ENCODE measurements at places on chromosomes 3 and 15. TPM values are rescaled to one million over a fixed set of nuclear protein-coding genes. Genes with fewer than 3 reads are reported as not detected.

WNT7A gene
- not detected for total RNA-seq

RASL12 gene
- total RNA-seq = 0.67 TPM

PAK6 gene
- total RNA-seq = 6.3 TPM

DGKG gene
- total RNA-seq = 0.46 TPM

DNASE1L3 gene
- total RNA-seq = not detected

TMEM44 gene
- 70.1 TPM for total RNA-seq

DNA sequence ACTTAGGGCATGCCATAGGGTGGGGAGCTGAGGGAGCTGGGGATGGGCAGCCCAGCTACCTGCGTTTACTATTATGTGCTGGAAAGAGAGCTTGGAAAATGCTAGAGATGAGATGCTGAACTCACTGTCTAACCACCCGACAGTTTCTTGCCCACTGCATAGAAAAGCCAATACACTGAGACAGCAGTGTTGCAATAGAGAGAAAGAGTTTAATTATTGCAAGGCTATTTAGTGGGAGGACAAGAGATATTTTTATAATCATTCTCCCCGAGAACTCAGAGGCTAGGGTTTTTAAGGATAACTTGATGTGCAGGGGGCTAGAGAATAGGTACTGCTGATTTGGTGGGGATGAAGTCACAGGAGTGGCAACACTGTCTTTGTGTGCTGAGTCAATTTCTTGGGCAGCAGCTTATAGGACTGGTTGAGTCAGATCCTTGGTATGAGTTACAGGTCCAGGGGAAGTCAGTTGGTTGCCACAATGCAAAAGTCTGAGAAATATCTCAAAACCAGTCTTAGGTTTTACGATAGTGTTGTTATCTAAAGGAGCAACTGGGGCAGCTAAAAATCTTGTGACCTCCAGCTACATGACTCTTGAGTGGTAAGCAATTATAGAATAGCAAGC is 205.9 kb downstream of the GABRG3 start:
- no peak overlapping the region for H3K27ac ChIP-seq
- H3K4me3 ChIP-seq = no peak overlapping the region
- no peaks in the 10 kb centered on the region for H3K27me3 ChIP-seq
- no peak for DNase-seq
- H3K4me1 ChIP-seq = no peaks in the 10 kb centered on the region
- H3K36me3 ChIP-seq = no peaks in the 10 kb centered on the region

- no peak for DNase-seq
- H3K4me1 ChIP-seq = no peaks in the 10 kb centered on the region
- no peak overlapping the region for H3K4me3 ChIP-seq
- no peak overlapping the region for H3K27ac ChIP-seq
- H3K36me3 ChIP-seq = no peaks in the 10 kb centered on the region
Measured at GRCh38 chr3:94311651-94312050, 248.8 kb downstream of the NSUN3 start.

DNA sequence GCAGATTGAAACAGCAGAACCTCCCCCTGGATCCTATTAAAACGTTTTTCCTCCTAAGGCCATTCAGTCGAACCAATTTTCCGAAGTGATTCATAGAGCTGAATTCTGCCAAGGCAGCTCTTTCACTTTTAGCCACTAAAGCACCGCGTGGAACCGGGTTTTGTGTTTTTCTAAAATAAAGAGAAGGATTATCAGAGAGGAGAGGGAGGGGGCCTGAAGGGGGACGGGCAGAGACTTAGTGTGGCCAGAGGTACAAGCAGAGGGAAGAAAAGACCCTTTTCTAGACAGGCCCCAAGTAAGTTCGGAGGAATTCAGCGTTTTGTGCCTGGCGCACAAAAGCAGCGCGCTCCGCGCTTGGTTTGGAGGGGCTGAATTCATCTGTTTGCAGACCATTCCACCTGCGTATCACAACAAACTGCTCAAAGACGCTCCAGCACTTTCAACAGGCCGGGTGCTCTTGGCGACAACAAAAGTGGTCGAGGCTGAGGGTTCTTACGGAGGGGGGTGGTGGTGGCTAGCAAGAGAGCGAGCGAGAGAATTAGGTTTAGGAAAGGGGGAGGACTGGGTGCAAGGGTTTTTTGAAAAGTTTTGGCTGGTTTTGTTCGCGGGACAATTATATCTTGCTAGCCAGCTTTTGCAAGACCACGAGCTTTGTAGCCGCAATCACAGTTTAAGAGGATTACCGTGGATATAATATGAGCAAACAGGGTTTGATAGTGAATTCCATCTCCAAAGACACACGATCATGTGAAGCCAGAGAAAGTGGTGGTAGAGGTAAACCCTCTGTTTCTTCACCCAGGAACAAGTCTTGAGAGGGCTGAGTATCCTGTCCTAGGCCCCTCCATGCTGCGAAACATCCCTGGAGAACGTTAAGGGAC is 1.2 kb upstream of the FEZF2 start:
- H3K36me3 ChIP-seq = no peaks in the 10 kb centered on the region
- H3K27ac ChIP-seq = no peak overlapping the region
- peaks cover 6% of the 10 kb centered on the region for H3K27me3 ChIP-seq
- no peak for DNase-seq
- H3K4me1 ChIP-seq = peaks cover 3% of the 10 kb centered on the region
- H3K4me3 ChIP-seq = no peak overlapping the region

- H3K4me3 ChIP-seq = no peak overlapping the region
- H3K36me3 ChIP-seq = peaks cover 28% of the 10 kb centered on the region
- no peaks in the 10 kb centered on the region for H3K4me1 ChIP-seq
- H3K27ac ChIP-seq = no peak overlapping the region
Measured at GRCh38 chr15:79322306-79322705, 11.4 kb downstream of the TMED3 start.

GRCh38 chr3:143445118-143445517 is 325.5 kb downstream of the CHST2 start:
- no peak overlapping the region for H3K4me3 ChIP-seq
- H3K36me3 ChIP-seq = no peaks in the 10 kb centered on the region
- no peak overlapping the region for H3K27ac ChIP-seq
- no peak for DNase-seq
- H3K4me1 ChIP-seq = no peaks in the 10 kb centered on the region

GRCh38 chr15:28993051-28993719 is 107.4 kb downstream of the APBA2 start:
- no peak overlapping the region for H3K4me3 ChIP-seq
- no peak overlapping the region for H3K27ac ChIP-seq
- no peaks in the 10 kb centered on the region for H3K36me3 ChIP-seq
- DNase-seq = no peak
- no peaks in the 10 kb centered on the region for H3K4me1 ChIP-seq

DNA sequence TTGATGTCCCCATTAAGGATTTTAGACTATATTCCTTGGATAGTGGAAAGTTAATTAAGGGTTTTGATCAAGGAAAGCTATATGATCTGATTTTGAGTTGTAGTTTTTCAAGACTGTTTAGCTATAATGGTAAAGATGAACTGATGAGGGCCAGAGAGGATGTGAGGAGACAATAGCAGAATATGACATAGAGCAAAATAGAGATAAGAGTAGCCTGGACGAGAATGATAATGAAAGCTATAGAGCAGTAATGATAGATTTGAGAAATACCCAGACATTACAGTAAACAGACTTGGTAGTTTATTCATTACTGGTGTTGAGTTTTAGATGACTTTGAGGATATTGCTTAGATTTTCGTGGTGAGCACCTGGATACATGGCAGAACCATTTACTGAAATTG is 3.8 kb downstream of the SUCNR1 start:
- H3K4me1 ChIP-seq = no peaks in the 10 kb centered on the region
- H3K27ac ChIP-seq = no peak overlapping the region
- no peaks in the 10 kb centered on the region for H3K27me3 ChIP-seq
- H3K36me3 ChIP-seq = no peaks in the 10 kb centered on the region
- no peak for DNase-seq

GRCh38 chr3:150094150-150094933 is 123.6 kb upstream of the PFN2 start:
- no peaks in the 10 kb centered on the region for H3K27me3 ChIP-seq
- H3K27ac ChIP-seq = no peak overlapping the region
- DNase-seq = no peak
- no peaks in the 10 kb centered on the region for H3K36me3 ChIP-seq
- no peak overlapping the region for H3K4me3 ChIP-seq

- H3K27ac ChIP-seq = no peak overlapping the region
- no peak for DNase-seq
- H3K4me3 ChIP-seq = no peak overlapping the region
- no peaks in the 10 kb centered on the region for H3K36me3 ChIP-seq
- H3K27me3 ChIP-seq = peaks cover 26% of the 10 kb centered on the region
Measured at GRCh38 chr15:68844856-68845550, 24.3 kb upstream of the ANP32A start.

DNA sequence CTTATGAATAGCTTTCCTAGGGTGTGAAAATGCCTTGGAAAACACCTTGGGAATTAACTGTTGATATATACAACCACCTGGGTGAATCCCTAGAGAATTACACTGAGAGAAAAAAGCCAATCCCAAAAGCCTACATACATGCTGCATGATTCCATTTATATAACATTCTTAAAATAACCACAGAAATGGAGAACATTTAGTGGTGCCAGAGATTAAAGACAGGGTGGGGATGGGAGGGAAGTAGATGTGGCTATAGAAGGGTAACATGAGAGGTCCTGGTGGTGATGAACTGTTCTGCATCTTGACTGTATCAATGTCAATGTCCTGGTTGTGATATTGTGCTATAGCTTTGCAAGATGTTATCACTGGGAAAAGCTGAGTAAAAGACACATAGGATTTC is 291.0 kb downstream of the CLSTN2 start:
- H3K4me3 ChIP-seq = no peak overlapping the region
- no peaks in the 10 kb centered on the region for H3K4me1 ChIP-seq
- no peaks in the 10 kb centered on the region for H3K27me3 ChIP-seq
- no peak overlapping the region for H3K27ac ChIP-seq
- H3K36me3 ChIP-seq = no peaks in the 10 kb centered on the region

GRCh38 chr3:128278130-128278529 is 124.8 kb downstream of the EEFSEC start:
- no peaks in the 10 kb centered on the region for H3K27me3 ChIP-seq
- no peak overlapping the region for H3K27ac ChIP-seq
- H3K36me3 ChIP-seq = no peaks in the 10 kb centered on the region
- H3K4me3 ChIP-seq = no peak overlapping the region
- no peak for DNase-seq
- peaks cover 4% of the 10 kb centered on the region for H3K4me1 ChIP-seq

- H3K4me1 ChIP-seq = no peaks in the 10 kb centered on the region
- no peak for DNase-seq
- H3K27me3 ChIP-seq = no peaks in the 10 kb centered on the region
- no peaks in the 10 kb centered on the region for H3K36me3 ChIP-seq
- H3K4me3 ChIP-seq = no peak overlapping the region
Measured at GRCh38 chr3:30098653-30099455, 507.5 kb upstream of the TGFBR2 start.

DNA sequence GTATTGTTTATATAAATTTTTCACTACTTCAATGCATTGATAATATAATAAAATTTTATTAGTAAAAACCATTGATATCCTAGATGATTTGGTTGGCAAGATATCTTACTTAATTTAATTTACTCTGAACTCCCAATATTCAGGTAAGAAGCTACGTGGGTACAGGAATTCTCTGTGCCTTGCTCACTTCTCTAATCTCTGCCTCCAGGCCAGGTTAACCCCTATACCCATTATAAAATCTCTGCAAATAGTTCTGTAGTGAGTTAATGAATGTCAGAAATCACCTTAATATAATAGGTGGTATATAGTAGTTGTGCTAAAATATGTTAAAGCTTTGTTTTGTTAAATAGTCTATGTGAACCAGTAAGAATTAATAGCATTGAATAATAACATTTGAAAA is 465.2 kb downstream of the NLGN1 start:
- no peaks in the 10 kb centered on the region for H3K27me3 ChIP-seq
- no peak overlapping the region for H3K4me3 ChIP-seq
- H3K36me3 ChIP-seq = no peaks in the 10 kb centered on the region
- H3K27ac ChIP-seq = no peak overlapping the region
- H3K4me1 ChIP-seq = no peaks in the 10 kb centered on the region

DNA sequence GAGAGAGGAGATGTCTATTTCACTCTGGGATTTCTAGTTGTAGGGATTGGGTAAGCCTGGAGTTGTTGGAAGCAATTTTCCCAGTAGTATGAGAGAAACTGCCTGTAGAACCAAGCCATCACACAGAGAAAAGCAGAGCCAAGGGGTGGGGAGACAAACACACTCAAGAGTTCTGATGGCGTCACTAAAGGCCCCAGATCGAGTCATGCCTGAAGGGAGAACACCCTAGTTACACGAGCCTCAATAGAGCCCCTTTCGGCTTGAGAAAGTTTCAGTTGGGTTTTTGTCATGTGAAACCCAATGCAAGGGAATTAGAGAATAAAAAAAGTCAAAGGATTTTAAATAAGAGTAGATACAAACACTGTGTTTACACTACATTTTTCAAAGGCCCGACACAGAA is 66.1 kb upstream of the PFN2 start:
- no peak overlapping the region for H3K27ac ChIP-seq
- no peaks in the 10 kb centered on the region for H3K27me3 ChIP-seq
- H3K4me3 ChIP-seq = no peak overlapping the region

- no peak for DNase-seq
- H3K4me1 ChIP-seq = no peaks in the 10 kb centered on the region
- H3K36me3 ChIP-seq = no peaks in the 10 kb centered on the region
- H3K4me3 ChIP-seq = no peak overlapping the region
- no peak overlapping the region for H3K27ac ChIP-seq
Measured at GRCh38 chr3:95172164-95172943, 1109.5 kb downstream of the NSUN3 start.

- H3K36me3 ChIP-seq = no peaks in the 10 kb centered on the region
- no peak for DNase-seq
- no peaks in the 10 kb centered on the region for H3K4me1 ChIP-seq
- no peak overlapping the region for H3K4me3 ChIP-seq
- H3K27ac ChIP-seq = no peak overlapping the region
Measured at GRCh38 chr3:36244728-36245127, 135.6 kb upstream of the STAC start.

DNA sequence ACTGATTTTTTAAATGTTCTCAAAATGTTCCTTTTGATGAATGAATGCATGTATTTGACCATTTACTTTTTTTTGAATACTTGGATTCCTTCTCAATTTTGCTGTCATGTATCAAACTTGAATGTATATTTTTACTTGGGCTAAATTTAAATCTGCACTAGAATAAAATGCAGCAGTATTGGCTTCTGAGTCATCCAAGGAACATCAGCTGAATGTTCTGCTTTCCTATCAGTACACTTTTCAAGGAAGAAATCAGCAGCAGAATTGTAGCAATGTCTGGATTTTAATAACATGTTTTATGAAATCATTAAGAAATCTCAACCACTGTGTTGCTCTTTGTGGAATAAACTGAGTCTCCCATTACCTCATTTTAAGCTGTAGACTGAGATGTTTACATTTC is 57.0 kb upstream of the COL6A6 start:
- no peak for DNase-seq
- H3K36me3 ChIP-seq = no peaks in the 10 kb centered on the region
- H3K27ac ChIP-seq = no peak overlapping the region
- no peak overlapping the region for H3K4me3 ChIP-seq

GRCh38 chr3:49428752-49429080 is 408 bp downstream of the NICN1 start:
- H3K36me3 ChIP-seq = no peaks in the 10 kb centered on the region
- peak overlapping the region; percentile 57 for H3K4me3 ChIP-seq
- peak overlapping the region; percentile 82 for H3K27ac ChIP-seq

- peaks cover 2% of the 10 kb centered on the region for H3K4me1 ChIP-seq
- H3K36me3 ChIP-seq = no peaks in the 10 kb centered on the region
- H3K27ac ChIP-seq = peak overlapping the region; percentile 88
- no peaks in the 10 kb centered on the region for H3K27me3 ChIP-seq
Measured at GRCh38 chr3:39052583-39052982, 767 bp downstream of the WDR48 start.

All from Panc1 (cell line).